ENCODE measurements at places on chromosomes 6 and 20.

- DNase-seq: peak; percentile 24
These were observed 1729.5 kb downstream of the GRIK2 start for GRCh38 chr6:103122766-103123601.

- DNase-seq: no peak
These were observed 1.7 kb upstream of the DYNLT1 start for GRCh38 chr6:158646023-158646910.

DNA sequence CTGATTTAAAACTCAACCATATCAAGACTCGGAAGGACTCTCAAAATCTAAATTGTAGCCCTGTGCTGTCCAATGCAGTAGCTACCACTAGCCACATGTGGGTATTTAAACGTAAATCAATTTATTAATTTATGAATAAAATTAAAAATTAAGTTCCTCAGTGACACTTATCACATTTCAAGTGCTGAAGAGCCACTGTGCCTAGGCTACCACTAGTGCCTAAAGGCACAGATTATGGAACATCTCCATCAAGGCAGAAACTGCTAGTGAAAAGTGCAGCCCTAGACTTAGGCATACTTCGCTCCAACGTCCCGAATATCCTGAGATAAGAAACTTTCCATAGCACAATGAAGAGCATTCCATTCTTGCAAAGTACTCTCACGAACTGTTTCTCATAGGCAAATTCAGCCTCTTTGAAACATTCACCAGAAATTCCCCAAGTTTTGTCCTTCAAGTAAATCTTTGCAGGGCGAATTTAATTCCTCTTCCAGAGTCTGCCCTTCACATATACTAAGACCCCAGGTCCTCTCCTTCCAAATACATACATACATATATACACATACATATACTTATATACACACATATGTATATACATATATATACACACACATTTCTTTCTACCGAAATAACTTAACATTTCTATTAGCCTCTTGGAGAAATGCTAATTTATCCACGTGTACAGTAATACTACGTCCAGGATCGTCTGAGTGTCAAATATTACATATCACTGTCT is 1.3 kb downstream of the SUPT3H start:
- no peak for DNase-seq

- DNase-seq: no peak
These were observed 899.2 kb downstream of the EYS start for GRCh38 chr6:64807785-64808184.

- no peak for DNase-seq
These were observed 159.3 kb downstream of the GJA10 start for GRCh38 chr6:90053614-90054013.

GRCh38 chr6:110233770-110234374 is 53.6 kb downstream of the CDC40 start:
- no peak for DNase-seq

DNA sequence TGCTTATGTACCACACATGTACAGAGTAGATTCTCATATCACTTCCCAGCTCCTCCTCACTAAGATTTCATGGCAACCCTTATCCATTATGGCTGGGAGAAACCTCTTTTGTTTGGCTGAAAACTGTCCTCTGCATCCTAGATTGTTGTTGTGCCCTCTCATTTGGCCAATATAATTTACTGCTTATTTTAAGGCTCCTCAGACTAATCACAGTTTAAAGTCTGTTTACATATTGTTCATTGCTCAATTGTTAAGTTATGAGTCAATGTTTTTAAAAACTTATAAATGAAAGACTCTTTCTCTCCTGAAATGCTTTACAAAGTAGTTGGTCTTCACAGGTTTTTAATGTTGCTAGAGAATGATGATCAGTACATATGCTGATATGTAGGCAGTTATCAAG is 57.3 kb downstream of the FAM83B start:
- no peak for DNase-seq
